ENCODE measurements at places on chromosomes 1 and 21.

- no peak for DNase-seq
Observed at GRCh38 chr1:19322481-19322880, 10.4 kb downstream of the SLC66A1 start.

- DNase-seq = no peak
Observed at GRCh38 chr1:162681122-162681436, 48.8 kb downstream of the DDR2 start.

GRCh38 chr1:3249631-3250501 is 180.9 kb downstream of the PRDM16 start:
- DNase-seq = no peak

GRCh38 chr1:111887385-111887784 is 102.1 kb downstream of the KCND3 start:
- DNase-seq = no peak

GRCh38 chr1:111354584-111354983 is 63.9 kb downstream of the CHIA start:
- DNase-seq = no peak

DNA sequence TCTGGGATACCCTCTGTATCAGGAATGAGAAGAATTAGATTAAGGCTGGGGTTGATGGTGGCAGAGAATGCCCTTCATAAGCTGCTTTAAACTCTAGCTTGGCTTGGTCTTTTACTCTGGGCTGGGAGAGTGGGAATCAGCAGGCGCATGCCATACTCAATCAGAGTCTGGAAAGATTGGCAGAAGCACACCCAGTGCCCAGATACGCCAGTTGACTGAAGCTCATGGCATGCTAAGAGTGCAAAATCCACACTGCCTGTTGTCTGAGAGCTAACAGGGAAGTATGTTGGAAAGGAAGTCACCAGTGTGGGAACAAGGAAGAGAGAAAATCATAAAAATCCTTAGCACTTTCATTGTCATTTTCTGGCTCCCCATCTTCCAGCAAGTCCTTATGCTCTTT is 53.0 kb downstream of the HMCN1 start:
- DNase-seq = no peak

GRCh38 chr21:34018910-34019309 is 54.5 kb upstream of the MRPS6 start:
- no peak for DNase-seq

DNA sequence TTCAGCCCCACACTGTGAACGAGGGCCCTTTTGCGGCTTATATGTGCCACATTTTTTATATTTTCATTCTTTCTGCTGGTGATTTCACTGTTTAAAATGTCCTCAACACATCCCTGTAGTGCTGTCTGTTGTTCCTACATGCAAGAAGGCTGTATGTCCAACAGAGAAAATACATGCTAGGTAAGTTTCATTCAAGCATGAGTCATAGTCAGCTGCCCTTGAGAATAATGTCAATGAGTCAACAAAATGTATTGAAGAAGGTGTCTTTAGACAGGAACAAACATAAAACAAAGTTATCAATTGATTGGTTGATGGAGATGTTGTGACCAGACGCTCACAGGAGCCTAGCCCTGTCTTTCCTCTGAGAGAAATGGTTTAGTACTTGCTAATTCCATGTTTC is 553.4 kb downstream of the PLPP3 start:
- peak; percentile 9 for DNase-seq

- DNase-seq = no peak
Observed at GRCh38 chr21:36247316-36248010, 72.5 kb upstream of the MORC3 start.

- no peak for DNase-seq
Observed at GRCh38 chr1:202551683-202552082, 158.6 kb downstream of the SYT2 start.

GRCh38 chr1:221344693-221345092 is 397.2 kb downstream of the DUSP10 start:
- DNase-seq = no peak

GRCh38 chr1:24905355-24905978 is 24.6 kb downstream of the RUNX3 start:
- no peak for DNase-seq

GRCh38 chr1:80925130-80925805 is 875.5 kb upstream of the ADGRL2 start:
- no peak for DNase-seq

- DNase-seq = no peak
Observed at GRCh38 chr21:41832596-41833496, 46.3 kb downstream of the PRDM15 start.

DNA sequence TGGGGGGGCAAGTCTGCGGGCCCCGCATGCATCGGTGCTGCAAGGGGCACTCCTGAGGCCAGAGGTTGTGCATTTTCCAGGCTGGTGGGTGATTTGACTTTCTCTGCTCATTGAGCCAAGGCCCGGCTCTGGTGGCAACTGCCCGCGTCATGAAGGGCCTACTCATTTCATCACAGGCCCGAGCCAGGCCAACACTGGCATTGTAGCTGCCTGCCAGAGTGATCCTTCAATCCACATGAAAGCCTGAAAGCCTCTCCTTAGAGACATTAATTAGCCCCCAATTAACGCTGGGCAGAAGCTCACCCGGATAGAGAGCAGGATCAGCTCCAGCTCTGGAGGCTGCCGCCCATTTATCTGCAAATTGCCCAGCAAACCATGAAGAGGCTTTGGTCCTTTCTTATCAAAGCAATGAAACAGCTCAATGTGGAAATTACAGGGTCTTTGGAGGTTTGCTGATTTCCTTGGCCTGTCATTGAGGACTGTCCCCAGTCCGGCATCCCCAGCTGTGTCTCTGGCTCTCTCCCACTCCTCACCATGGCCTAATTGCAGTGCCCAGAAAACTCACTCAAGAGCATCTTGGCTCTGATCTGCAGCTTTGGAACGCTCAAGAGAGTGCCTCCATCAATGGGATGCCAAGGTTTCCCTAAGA is 50.4 kb upstream of the STUM start:
- DNase-seq = no peak

DNA sequence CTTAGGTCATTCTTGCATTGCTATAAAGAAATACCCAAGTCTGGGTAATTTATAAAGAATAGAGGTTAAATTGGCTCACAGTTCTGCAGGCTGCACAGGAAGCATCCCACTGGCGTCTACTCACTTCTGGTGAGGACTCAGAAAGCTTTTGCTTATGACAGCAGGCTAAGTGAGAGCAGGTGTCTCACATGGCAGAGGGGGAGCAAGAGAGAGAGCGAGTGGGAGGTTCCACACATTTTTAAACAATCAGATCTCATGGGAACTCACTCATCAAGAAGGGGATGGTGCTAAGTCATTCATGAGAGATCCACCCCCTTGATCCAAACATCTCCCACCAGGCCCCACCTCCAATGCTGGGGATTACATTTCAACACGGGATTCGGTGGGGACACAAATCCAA is 13.6 kb upstream of the RGS4 start:
- peak; percentile 97 for DNase-seq

- no peak for DNase-seq
Observed at GRCh38 chr1:209685821-209686220, 10.6 kb downstream of the G0S2 start.
